ENCODE measurements at places on chromosomes 4 and X.

DNA sequence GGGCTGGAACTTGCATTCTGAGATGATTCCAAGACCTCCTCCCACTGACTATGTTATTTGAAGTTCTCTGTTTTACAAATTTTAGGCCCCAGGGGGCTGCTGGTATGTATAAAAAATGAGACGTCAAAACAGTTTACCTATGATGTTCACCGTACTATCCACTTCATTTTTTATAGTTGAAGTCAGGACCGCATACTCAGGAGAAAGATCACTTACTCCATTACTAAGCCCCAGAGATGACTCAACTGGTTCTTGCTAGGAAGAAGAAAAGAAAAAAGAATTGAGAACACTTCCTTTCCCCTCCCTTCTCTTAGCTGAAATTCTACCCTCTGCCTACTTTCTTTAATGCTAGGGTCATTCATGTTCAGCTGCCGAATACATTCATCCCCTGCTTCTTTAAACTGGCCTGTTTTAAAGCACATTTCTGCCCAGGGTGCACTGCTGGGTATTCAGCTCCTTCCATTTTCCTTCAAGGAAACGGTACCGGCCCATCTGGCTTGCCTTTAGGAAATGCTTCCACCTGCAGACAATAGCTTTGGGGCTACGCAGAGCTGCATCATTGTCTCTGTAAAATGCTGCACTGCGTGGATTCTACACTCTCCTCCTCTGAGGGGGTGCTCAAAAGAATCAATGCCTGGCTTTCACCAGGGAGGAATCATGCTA, 66.2 kb downstream of the IRF2 start:
- DNase-seq: peak; percentile 52

DNA sequence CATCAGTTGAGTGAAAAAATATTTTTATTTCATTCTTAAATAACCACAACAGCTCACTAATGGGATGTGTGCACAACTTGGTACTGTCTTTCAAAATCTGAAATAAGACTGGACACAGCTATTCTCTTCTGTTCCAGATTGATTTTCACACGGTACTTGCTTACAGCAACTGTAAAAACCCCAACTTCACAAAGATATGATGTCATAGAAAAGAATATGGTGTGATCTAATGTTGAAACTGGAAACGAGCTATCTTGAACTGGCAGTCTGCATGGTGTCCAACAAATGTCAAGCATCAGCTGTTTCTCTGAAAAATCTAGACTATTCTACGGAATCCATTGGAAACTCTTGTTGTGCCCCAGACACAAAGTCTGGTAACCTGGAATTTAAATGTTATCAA, 14.7 kb downstream of the HELQ start:
- no peak for DNase-seq

DNA sequence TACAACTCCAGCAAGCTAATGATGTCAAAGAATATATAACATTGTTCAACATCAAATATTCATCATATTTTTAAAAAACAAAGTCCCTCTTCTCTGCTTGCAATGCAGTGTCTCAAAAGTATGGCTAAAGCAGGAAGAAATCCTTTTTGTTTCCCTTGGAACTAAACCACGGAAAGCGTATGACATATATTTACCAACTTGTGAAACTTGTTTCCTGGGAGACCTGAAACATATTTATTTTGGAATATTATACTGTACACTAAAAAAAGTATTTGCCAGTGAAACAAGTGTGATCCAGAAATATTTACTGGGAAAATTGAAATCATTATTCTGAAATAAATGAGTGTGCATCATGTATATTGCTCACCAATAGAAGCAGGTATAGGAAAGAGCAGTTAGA, 156.0 kb upstream of the ANKRD50 start:
- DNase-seq: no peak

DNA sequence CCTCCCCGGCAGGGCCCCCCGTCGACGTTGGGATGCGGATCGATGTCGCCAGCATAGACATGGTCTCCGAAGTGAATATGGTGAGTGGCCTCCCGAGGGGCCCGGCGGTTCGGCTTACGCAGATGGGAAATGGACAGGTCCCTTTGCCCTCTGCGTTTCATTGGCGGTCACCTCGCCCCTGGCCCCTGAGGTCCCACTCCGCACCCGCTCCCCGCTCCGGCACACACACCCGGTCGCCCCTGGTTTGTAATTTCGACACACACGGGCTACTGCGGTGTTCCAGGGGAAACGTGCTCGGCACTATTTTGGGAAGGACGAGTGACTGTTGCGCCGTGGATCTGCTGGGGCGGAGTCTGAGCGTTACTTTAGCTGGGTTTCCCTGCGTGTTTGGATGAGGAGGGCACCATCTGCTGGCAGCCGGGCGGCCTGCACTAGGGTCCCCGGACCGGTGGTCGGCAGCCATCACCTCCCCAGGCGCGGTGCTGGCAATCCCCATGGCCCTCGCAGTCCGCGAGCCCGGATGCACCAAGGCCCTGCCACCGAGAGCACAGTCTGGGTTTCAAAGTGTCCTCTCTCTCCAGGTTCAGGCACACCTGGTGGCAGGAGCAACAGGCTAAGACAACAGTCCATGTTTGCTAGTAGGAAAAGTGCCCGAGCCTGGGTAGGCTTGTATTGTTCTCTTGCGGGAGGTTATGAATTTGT, 1.2 kb downstream of the GABRB1 start:
- no peak for DNase-seq

DNA sequence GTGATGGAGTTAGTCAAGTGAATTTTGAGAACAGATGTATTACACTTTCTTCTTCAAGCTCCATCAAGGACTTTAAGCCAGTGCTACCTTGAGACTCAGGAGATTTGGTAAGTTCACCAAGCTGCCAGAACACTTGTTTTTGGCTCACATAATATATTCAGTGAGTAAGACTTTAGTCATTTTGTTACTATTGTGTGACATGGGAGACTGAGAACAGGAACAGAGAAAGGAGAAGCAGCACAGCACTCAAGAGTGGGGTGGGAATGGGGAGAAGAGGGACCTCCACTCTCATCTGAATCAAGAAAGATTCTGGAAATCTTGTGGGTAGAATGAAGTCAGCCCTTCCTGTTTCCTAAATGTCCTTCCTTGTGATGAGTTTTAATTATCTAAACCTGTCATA, 87.3 kb upstream of the TET2 start:
- DNase-seq: peak; percentile 52

DNA sequence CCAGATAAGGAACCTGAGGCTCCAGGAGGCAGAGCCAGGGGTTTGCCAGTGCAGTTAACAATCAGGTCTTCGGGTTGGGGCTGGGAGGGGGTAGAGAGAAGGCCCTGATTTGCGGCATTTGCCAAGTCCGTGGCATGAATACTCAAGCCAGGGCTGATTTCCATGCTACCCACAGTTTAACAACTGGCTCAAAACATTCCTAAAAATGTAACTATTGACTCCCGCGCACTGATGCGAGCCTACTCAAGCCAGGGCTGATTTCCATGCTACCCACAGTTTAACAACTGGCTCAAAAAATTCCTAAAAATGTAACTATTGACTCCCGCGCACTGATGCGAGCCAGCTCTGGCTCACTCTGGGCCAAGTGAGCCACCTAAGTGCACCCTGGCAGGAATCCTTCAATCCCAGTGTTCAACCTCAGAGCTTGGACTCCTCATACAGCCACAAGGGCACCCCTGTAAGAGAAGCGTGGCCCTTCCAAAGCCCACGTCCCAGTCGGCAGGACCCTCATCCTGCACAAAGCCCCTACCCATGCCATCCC, 75.6 kb downstream of the PPP2R2C start:
- no peak for DNase-seq

DNA sequence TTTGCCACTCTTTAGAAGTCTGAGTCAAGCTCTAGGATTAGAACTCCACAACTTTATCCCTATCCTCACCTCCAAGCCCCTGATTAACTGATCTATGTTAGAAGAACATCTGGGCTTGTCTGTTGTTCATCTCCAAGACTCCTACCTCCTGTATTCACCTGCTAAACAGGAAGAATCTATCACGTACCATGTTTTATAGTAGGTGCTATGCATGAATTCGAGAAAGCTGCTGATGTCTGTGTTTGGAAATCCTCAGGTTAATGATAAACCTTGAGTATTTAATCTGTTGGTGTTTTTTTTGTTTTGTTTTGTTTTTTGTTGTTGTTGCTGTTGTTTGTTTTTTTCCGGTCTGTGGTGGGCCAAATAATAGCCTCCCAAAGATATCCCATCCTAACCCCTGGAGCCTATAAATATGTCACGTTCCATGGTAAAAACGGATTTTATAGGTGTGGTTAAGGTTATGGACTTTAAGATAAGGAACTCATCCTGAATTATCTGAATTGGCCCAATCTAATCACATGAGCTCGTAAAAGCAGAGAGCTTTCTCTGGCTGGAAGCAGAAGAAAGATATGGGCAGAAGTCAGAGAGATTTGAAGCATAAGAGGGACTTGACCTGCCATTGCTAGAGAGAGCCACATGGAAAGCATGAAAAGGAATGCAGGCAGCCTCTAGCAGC, 101.2 kb upstream of the DUSP21 start:
- DNase-seq: no peak

DNA sequence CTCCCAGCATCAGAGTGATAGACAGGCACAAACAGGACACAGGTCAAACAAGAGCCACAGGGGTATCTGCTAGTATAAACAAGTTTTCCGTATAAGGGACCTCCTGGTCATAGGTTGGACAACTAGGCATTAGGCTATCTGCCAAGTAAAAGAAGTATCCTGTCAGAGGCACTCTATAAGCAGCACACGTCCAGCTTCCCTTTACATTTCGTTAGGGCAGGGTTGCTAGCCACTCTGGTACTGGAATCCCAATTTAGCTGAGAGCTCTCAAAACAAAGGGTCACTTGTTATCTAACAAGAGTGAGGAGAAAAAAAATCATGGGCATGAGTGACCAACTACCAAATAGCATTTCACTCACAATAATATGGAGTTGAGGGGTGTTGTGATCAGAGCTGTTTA, 780.7 kb upstream of the DIAPH2 start:
- DNase-seq: no peak

GRCh38 chr4:4794421-4794820, 65.0 kb upstream of the MSX1 start:
- no peak for DNase-seq

DNA sequence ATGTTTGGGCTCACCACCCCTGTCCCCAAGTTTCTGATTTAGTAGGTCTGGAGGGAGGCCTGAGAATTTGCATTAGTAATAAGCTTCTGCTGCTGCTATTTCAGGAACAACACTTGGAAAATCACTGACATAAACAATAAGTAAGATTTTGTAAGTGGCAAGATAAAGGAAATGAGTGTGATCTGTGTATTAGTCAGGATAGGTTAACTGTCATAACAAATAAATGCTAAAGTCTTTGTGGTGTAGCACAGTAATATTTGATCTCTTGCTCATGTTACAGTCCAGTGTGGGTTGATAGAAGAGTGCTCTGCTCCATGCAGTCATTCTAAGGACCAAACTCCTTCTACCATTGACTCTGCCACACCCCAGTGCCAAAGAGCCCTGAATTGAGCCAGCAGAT, 67.0 kb downstream of the NHS start:
- DNase-seq: peak; percentile 28

DNA sequence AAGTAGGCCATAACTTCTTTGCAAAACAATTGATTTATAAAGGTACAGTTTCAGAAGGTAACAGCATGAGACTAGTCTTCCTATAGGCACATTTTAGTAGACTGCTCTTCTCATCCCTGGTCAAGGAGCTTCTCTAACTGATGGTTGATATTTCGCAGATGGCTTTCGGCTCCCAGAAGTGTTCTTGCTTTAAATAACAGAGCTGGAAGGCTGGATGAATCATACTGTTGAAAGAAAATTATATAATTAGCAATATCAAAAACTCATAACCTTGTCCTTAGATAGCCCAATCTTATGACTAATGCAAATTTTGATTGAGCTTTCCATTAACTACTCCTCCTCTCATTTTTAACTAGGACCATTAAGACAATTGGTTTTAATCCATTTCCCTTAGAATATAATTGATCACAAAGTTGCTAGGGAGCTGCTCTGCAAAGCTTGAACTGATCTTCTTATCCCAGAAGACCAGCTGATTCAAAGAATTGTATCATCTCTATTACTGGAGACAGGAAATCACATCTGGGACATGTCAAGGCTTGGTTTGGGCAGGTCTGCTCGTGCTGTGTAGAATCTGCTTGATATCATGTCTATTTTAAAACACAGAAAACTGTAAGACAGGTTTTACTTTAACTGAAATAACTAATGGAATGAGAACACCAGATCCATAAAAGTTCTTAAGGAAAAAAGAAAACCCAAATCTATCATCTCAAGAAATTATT, 38.6 kb downstream of the CENPU start:
- no peak for DNase-seq

GRCh38 chr4:1031346-1031745, 19.9 kb downstream of the FGFRL1 start:
- DNase-seq: no peak

DNA sequence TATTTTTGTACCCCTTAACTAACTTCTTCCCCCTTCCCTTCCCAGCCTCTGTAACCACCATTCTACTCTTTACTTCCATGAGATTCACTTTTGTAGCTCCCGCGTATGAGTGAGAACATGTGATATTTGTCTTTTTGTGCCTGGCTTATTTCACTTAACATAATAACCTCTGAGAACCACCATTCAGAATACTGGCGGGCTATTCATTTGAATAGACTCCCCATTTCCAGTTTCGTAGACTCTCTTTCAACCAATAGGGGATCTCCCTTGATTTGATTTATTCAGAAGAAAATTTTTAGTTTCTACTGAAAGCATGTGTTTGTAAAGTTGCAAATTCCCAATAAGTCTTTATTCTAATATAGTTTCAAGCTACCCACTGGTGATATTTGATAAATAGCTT, 117.2 kb downstream of the GATB start:
- DNase-seq: no peak

DNA sequence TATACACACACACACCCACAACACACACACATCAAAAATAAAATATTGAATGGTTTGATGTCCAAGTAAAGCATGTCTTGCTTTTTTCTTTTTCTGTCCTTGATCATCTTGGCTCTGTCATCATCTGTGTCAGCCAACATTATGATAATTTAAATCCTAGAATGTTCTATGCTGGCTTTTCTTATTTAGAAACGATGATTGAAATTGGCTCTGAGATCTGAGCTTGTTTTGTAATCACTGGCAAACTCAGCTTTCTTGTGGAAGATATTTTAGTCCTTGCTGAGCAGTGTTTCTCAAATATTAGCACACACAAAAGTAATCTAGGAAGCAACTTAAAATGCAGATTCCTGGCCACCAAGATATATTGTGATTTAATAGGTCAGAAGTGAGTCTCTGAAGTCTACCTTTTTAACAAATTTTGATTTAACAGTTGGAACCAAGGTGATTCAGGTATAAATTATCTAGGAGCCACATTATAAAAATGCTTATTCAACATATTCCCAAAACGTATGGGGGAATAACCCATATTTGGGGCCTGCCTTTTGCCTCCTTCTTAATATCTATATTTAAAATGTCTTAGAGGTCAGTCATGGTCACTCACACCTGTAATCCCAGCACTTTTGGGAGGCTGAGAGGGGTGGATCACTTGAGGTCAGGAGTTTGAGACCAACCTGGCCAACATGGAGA, 24.0 kb upstream of the DSPP start:
- no peak for DNase-seq

- no peak for DNase-seq
Observed at GRCh38 chrX:82734140-82734539, 774.0 kb upstream of the POU3F4 start.

DNA sequence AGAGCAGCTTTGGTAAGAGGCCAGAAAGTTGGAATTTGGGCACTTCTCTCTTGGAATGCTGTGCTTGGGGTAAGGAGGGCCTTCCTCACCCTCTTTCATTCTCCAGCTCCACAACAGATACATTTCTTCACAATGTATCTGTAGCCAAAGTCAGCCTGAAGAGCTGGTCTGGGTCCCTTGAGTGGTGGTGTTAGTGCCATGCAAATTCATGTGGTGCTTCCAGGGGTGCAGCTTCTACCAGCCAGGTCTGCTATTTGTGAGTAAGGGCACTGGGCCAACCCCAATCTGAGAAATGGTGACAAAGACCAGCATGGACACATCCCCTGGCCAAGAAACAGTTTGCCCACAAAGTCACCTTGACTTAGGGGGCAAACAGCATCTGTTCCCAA, 17.8 kb downstream of the AMER1 start:
- no peak for DNase-seq
